Stimulated activated CD8-positive, alpha-beta memory T cell treated with anti-CD3 and anti-CD28 coated beads, Interleukin-7, amount 100 ng/mL, for 1 hour (primary cell): ENCODE measurements at places on chromosomes 16 and 17.

DNA sequence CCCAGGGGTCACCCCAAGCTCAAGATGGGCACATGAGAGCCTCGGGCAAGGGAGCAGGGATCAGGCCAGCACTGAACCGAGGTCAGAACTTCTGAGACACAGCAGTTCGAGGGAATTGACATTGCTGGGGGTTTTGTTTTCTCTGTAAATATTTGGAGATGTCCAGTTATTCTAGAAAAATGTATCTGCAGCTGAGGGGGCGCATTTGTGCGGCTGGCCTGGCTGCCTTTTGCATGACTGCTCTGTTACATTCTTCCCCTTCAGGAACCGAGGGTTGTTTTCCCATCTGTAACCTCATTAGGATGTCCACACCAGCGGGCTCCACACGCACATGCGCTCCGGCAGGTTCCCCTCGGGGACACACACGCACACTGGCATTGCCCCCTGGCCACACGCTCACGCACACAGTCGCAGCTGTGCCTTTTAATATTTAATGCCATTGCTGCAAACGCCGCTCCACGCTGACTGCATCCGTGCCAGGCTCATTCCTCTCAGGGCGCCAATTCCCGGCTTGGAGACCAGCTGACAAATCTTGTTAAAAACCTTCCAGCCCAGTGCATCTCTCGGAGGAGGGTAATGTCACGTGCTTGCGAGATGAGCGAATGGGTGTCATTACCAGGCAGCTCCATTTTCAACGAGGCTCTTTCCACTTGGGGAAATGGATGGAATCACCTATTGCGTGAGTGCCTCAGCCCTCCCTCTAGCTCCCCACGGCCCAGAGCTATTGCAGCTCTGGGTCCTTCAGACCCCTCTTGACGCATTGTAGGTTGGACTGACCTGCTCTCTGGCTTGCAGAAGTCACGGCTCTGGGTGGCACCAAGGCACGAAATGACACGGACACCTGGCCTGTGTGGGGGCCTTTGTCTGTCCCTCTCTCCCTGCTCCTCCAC lies 13.1 kb downstream of the CCR7 start:
- no peak for DNase-seq

GRCh38 chr17:81298325-81298990 lies 3.4 kb upstream of the SLC38A10 start:
- no peak for DNase-seq

GRCh38 chr17:70808596-70808995 lies 639.3 kb downstream of the KCNJ2 start:
- no peak for DNase-seq

DNA sequence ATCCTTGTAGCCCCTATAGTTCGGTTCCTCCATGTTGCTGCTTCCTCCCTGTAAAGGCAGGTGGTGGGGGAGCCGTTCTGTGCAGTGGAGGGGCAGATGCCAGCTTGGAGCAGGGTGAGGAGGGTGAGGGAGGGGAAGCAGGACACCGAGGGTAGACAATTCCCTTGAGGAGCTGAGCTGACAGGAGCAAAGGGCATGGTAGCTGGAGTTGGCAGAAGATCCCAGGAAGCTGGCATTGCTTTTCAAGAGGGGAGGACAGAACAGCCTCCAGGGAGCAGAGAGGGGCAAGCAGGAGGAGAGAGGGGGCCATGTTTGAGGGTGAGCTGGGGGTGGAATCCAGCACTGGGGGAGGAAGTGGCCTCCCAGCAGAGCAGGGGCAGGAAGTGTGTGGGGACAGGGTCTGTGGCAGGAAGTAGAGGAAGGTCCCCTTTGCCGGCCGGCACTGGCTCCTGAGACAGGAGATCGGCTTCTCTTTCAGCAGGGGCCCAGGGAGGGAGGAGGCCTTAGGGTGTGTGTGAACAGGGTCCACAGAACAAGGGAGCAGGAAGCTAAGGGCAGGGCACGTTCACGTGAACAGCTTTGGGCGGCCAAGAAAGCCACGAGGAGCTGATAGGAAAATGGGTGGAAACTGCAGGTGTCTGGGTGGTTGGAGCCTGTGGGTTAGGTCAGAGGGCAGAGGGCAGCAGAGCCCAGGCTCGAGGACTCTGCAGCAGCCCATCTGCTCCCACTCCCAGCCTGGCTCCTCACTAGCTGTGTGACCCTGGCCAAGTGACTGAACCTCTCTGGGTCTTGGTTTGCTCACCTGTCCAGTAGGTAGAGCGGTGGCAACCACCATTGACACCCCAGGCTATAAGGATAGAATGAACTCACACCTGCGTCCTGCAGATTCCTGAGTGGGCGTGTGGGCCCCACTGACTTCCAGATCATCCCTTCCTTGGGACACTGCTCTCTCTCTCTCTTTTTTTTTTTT lies 17.5 kb upstream of the SPNS2 start:
- no peak for DNase-seq

DNA sequence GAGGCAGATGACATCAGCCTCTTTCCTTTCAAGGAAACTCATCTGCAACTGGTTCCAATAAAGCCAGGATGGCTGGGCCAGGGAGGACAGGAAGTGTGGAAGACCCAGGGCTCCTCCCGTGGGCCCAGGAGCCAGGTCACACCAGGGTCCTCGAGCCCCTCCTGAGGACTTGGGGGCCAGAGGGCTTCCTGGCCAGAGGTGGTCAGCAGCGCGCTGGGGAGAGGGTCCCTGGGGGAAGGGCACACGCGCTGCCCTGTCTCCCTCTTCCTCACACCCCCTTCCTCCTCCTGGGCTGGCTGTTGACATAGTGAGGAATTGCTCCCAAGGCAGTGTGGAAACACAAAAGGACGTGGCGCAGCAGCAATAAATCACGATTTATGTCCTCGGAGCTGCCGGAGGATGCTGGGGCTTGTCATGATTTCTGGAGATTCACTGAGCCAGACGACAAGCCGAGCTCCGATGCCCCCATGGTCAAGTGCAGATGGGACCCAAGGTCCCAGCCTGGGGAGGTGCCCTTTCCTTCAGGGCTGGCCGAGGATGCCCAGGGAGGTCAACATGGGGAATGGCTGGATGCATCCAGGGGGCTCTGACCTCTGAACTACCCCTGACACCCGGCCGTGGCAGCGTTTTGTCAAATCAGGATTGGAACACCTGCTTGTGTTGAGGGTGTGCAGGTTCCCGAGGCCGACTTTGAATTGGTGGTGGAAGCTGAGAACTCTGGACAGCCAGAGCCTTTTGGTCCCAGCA lies 152.6 kb downstream of the IRF8 start:
- no peak for DNase-seq

DNA sequence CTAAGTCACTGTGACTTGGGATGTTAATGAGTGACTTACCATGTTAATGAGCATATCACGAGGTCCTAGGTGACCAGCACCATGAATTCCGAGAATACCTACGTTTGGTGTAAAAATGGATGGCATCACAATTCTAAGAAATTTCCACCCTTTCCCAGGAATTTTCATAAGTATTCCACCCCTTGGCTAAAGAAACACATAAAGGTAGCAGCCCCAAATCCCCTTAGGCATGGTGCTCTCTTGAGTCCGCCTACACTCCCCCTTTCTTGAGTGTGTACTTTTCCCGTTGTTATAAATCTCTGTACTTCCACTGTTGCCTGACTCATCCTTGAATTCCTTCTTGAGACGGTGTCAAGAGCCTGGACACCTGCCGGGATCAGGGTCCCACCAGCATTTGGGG lies 504.0 kb upstream of the RBFOX1 start:
- DNase-seq, result no peak

DNA sequence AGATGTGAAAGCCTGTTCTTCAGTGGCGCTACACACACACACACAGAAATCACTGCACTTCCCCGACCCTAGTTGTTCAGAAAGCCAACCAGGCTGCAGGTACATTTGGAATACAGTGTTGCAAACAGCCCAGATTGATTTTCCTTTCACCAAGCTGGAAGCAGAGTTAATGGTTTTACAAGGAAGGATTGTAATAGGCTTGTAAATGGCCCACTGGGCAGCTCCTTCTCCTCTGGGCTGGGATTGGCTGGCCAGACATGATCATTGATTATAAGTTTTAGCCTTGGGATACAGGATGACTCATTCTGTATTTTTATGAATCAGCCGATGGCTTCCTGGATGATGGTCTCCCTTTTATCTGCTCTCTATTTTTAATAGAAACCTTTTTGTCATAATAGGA lies 2.5 kb downstream of the VAT1L start:
- DNase-seq, result no peak

DNA sequence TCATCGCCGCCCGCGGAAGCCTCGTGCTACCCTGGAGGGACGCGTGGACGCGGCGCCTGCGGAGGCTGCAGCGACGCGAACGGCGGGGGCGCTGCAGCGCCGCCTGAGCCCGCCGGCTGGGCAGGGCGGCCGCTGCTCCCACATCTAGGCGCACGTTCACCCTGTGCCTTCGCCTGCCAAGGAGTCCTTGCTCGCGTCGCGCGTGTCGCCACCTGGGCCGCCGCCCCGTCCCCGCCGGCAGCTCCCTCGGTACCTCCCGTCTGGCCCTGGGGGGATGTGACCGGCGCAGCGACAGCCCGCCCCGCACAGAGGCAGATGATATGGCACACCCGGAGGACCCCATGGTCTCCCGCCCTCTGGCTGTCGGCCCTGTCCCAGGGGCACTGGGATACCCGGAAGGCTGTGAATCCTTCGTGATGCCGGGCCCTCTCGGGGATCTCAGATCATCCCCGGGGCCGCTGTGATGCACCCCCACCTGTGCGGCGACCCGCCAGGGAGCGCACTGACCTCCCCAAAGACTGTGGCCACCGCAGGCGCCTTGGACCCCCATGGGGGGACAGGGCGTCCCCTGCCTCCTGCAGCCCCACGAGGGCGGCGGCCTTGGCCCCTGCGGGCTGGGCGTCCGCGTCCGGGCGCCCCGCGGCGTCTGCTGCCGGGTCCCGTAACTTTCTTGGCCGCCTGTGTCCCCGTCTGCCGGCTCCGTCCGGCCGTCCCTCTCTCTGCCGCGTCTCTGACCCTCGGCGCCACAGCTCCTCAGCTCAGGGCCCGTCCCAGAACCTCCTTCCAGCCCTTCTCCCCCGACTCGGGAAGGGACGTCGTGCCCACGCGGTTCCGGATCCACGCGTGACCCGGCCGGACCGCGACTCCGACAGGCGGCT lies 689 bp upstream of the TBC1D24 start:
- peak; percentile 17 for DNase-seq

- DNase-seq, result no peak
Observed at GRCh38 chr16:83356266-83356665, 451.5 kb upstream of the HSBP1 start.

GRCh38 chr17:18959071-18959844 lies 7.3 kb downstream of the SLC5A10 start:
- DNase-seq, result no peak

GRCh38 chr17:28841901-28842281 lies 699 bp downstream of the FAM222B start:
- no peak for DNase-seq

DNA sequence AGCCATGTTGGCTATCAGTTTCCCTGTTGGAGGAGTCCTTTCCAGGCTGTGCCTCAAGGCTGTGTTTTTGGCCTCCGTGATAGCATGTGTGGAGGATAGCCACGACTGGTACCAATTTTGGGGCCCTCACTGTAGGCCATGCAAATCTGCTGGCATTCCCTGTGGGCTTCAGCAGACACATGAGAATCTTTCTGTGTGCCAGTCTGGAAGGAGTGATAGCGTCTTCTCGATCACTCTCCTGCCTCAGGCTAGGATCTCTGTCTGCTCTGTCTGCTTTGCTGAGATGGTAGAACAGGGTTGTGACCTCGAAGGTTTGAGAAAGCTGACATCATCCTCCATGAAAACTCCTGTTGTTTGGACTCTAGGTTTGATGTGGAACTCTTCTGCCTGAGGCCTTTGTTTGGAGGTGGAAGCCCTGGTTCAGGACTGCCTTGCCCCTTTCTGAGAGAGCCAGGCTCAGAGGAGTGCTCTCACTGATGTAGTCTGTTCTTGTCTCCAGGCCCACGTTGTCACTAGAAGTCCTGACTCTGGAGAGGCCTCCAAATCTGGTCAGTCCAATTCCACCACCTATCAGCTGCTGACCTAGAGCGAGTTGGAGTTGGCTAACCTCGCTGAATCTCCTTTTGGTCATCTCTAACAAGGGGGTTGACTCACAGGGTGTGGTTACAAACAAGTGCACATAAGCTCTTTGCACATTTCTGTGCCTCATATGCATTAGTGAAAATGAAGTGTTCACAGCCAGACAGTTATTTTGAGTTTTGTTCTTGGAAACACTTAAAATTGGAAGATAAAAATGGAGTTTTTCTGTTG lies 12.1 kb upstream of the EDC4 start:
- DNase-seq, result no peak

DNA sequence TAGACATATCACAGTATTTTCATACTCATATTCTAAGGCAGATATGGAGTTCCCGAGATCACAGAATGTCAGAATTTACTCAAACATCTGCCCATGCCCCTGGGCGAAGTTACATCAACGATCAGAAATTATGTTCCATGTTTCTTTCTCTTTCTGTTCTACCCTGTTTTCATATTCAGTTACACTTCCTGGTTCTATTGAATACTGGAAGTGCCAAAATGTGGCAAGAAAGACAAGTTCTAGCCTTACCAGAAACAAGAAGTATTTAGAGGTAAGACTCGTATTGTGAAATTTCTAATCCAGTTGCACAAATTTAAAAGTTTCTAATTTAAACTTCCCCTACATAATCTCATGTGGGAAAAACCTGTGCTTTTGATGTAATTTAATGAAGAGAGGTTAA lies 36.1 kb downstream of the KCNJ2 start:
- DNase-seq, result no peak

DNA sequence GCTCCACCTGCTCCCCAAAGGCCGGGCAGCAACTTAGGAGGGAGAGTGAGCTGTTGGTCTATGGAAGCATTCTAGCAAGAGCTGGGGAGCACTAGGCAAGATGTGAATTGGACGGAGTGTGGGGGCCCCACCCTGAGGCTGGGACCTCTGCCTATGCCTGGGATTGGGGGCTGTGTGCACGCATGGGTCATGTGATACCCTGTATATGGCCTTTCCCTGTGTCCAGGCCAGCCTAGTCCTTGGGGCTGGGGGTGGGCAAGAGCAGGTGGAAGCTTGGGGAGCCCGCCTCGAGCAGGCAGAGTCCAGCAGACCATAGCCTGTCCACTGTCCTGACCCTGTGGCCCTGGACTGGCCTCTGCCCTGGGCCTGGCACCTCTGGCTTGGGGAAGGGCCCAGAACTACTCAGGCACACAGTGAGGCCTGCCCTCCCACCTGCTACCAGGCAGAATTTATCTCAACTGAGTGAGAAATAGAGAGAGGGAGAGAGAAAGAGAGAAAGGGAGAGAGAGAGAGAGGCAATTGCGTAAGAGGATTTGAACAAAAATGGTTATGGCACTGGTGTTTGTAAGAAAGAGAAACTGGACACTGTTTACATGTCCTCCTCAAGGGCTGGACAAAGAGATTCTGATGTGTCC lies 19.1 kb downstream of the PDP2 start:
- no peak for DNase-seq

- DNase-seq, result no peak
Observed at GRCh38 chr16:49345829-49346228, 27.8 kb upstream of the C16orf78 start.

GRCh38 chr16:51154271-51155171 lies 3.5 kb upstream of the SALL1 start:
- DNase-seq, result no peak

GRCh38 chr16:67517661-67518423 lies 10.8 kb upstream of the RIPOR1 start:
- no peak for DNase-seq

DNA sequence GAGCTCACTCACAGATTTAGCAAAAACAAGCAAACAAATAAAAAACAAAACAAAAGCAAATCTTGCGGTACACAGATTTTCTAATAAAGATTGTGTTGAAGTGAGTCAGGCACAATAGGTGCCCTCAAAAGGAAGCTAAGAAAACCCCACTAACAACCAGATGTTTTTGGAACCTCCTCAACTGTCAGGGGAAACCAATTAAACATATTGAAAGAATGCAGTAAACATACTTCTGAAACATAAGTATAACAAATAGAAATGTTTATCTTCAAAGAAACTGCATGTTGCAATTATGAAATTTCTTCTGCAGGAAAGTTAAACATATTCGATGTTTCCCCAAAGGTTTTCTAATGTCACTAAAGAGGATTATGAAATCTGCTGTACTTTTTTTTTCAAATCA lies 110.5 kb upstream of the CORO6 start:
- DNase-seq, result no peak
